ENCODE measurements at places on chromosomes 4 and X. TPM values are rescaled to one million over a fixed set of nuclear protein-coding genes. Genes with fewer than 3 reads are reported as not detected.

IL2 gene
- not detected for polyA plus RNA-seq

PNMA3 gene
- 4.3 TPM for polyA plus RNA-seq

FRMPD3 gene
- polyA plus RNA-seq, result not detected

- DNase-seq, result no peak
Measured at GRCh38 chrX:115047181-115047580, 29.8 kb upstream of the IL13RA2 start.

DNA sequence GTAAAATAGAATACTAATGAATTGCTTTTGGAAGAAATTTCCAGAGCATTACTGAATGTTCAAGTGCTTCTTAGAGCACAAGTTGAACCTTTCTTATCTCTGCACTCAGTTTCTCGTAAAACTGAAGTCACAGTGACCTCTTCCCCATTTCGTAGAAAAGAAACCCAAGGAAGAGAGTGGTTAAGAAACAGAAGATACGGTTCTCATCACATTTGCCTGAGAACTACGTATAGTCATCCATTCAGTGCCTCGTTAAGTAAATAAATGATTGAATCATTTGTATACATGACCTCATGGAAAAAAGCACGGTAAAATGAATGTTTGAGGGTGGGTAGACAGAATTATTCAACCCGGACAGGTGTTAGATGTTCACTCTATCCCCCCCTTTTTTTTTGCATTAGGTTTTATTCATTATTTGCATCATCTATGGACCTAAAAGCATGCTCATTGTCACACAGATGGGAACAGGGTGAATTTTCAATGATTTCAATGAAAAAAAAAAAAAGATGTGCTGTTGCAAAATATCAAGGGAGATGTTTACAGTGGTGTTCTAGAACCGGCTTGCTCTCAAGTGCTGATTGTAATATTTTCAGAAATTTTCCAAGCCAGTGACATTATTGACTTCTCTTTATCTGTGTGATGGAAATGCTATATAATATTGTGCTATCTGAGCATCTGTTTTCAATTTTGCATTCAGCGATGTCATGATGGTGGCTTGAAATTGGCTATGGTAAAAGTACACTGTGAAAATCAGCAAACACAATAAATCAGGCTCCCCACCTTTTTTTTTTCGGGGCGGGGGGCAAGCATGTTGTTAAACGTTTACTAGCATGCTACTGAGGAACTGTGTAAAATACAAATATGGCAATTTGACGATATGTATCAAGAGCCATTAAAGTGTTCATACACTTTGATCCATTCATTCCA, 4.3 kb downstream of the RHOH start:
- no peak for DNase-seq

GRCh38 chr4:69832326-69833030, 27.5 kb downstream of the SULT1E1 start:
- DNase-seq, result peak; percentile 78

DNA sequence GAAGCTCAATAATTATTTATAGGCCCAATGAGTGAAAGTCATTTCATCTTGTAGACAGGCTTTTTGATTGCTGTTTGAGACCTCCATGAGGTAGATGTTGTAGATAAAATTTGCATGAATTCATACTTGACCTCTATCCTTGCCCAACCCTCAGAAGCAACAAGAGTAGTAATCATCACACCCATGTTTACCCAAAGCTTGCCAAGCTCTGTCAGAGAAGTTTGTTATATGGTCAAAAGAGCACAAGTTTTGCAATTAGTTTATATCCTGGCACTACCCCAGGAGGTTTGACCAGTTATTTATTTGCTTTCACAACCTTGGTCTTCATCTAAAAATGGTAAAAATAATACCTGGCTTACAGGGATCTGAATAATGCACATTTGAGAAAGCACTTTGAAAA, 20.7 kb downstream of the ADH7 start:
- no peak for DNase-seq

GRCh38 chr4:40190880-40191815, 5.7 kb upstream of the RHOH start:
- DNase-seq, result peak; percentile 23

DNA sequence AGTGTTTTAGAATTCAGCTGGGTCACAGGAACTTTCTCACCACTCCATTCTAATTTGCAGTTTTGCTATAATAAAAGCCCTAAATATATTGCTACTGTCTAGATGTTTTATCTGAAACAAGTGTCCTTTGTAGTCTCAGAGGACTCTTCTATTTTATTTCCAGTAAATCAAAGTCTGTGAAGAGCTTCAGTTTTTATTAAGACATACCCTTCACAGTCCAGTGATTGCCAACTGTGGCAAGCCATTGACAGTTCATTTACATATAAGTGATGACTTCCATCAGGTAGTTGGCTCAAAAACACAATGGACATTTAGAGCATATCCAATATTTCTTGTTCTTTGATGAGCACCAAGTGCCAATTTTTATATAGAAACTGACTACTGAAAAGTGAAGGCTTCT, 466.1 kb downstream of the IQCM start:
- peak; percentile 40 for DNase-seq

DNA sequence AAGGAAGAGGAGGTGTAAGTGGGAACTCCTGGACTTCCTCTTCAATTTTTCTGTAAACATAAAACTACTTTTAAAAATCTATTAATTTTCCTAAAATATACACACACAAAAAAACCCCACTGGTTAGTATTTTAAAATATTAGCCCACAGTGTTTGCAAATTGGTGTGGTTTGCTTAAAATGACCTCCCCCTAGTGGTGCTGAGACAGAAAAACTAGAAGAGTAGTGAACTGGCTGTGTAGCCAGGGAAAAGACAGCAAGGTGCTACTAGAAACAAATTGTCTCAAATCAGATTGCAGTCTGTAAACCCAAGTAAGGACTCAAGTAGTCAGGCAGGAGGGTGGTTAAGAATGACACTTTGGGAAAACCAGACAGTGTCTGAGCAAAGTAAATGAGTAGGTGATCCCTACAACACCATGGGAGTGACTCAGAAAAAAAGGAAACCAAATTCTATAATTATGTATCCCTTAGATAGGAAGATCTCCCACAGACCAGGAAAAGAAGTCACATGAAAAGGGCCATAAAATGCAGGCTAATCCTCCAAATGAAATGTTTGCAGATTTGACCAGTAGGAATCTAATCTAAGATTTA, 26.0 kb downstream of the AMTN start:
- DNase-seq, result no peak

DNA sequence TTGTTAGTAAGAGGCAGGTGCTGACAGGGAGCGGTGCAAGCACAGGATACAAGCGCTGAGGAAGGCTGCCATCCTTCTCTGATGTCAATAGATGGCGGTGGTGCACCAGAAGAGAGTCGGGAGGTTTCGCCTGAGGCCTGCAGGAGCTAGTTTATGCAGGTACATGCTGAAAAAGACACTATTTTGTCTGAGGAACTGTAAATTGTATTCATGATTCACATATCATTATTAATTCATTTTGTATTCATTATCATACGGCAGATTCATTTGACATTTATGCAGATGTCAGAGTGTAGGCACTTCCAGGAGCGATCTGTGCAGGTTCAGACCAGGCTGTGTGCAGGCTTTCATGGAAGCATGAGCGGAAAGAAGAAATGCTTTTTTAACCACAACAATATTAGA, 824.0 kb downstream of the STIM2 start:
- DNase-seq, result peak; percentile 70

DNA sequence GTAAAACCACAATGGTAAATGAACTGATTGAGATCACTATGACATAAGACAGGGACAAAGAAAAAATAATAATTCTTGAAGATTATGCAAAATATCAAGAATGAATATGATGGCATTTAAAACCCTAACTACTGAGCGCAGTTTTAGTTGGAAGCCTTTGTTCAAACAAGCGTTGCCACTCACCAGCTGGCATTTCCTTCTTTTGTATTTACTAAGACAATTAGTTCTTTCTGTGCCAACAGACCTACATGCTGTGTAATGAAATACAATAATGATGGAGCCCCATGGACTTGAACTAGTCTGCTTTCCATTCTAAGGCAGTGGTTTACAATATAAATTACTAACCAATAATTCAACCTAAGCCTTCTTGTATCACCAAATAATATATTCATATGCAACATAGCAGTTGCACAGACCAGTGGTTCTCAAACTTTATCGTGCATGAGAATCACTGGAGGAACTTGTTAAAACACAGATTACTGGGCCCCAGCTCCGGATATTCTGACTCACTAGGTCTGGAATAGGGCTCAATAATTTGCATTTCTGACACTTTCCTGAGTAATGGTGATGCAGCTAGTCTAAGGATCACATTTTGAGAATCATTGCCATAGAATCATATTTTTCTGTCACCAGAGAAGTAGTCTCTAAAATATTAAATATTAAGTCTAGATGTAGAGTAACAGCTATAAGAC, 196.4 kb upstream of the MAGEB18 start:
- DNase-seq, result no peak

Data from kidney (tissue), 22 donors.